ENCODE measurements at places on chromosomes 1 and 21.

- no peak for ATAC-seq
Observed at GRCh38 chr1:247769603-247770002, 9.2 kb upstream of the OR1C1 start.

- no peak for ATAC-seq
Observed at GRCh38 chr1:224302947-224303346, 27.0 kb downstream of the NVL start.

GRCh38 chr1:44019466-44019948 lies 11.8 kb downstream of the SLC6A9 start:
- no peak for ATAC-seq

DNA sequence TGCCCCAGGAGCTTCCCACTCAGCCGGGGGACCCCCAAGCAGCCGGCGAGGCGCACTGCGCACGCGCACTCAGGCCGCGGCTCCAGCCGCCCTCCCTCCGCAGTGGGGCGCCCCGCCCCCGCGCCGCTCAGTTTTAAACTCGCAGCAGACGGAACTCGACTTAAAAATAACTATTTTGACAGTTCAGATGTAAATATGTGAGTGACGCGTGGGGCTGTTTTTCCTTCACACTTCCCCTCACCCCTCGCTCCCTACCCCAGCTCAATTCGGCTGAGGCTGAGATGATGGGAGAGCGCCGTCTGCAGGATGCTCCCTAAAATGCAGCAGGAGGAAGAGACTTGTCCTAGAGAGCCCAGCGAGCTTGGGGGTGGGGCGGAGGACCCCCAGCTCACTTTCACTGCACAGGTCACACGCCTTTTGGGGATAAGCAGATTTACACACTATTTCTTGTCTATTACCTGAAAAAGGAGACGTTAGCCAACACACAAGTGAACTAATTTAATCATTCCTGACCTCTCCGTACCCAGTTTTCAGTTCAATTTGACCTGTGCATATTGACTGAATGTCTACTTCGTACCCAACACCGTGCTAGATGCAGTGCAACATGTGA lies 8.9 kb upstream of the LEMD1 start:
- ATAC-seq, result no peak

GRCh38 chr1:48710318-48710717 lies 66.4 kb downstream of the BEND5 start:
- no peak for ATAC-seq

DNA sequence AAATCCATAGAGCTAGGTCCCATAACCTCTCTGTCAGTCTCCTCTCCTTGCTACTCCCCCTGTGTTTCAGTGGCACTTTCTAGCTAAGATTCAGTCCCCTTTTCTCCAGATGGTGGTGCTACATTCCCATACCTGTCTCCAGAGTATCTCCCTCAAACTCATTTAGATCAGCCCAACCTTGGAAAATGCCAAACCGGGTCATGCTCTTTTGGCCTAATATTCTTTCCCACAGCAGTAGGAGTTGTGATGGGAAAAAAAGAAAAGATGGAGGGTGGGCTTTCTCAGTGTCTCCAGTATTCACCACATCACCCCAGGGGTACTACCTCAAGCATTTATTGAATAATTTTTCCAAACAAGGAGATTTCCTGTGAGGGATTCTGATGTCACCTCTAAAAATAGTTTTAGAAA lies 3.2 kb upstream of the RXFP4 start:
- ATAC-seq, result no peak

GRCh38 chr1:2067981-2068380 lies 17.8 kb downstream of the PRKCZ start:
- ATAC-seq, result no peak

GRCh38 chr1:107842241-107842640 lies 122.7 kb downstream of the VAV3 start:
- peak; percentile 89 for ATAC-seq

GRCh38 chr1:33047839-33048305 lies 11.2 kb upstream of the AK2 start:
- ATAC-seq, result no peak

DNA sequence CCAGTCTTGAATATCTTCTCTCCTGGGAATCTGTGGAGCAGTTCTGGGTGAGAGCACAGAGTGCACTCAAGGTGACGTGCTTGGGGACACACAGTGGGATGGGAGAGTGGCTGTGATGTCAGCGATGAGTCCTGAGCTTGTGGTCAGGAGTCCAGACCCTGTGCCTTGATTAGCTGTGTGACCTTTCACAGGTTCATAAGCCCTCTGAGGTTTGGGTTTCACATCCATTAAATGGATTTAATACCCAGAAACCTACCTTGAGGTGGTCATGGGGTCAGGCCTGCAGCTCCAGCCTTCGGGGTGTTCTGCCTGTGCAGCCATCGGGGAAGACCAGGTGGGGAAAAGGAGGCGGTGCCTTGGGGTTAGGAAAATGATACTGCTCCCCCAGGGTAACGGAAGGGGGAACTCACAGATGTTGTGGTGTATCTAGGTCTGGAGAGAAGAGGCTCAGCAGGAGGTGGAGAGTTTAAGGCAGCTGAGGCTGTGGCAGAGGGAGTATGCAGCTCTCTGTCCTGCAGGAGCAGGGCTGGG lies 38.5 kb upstream of the ETV3 start:
- ATAC-seq, result no peak

- no peak for ATAC-seq
Observed at GRCh38 chr1:26349188-26349876, 4.6 kb downstream of the CRYBG2 start.
